Fibroblast of lung (primary cell): ENCODE measurements at places on chromosomes 5 and 9. TPM values are rescaled to one million over a fixed set of nuclear protein-coding genes. Genes with fewer than 3 reads are reported as not detected.

DNA sequence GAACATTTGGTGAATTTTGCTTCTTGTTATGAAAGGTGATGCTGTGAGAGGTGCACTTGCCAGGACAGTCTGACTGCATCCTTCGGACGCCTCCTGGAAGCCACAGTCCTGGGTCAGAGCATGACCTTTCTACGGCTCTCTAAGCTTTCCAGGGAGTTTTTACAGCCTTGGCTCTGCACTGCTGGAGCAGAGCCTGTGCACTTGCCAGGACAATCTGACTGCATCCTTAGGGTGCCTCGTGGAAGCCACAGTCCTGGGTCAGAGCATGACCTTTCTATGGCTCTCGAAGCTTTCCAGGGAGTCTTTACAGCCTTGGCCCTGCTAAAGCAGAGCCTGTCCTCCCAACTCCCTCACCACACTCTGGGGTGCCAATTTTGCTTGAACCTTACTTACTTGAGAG is 49.6 kb downstream of the CCDC180 start:
- DNase-seq = no peak

DNA sequence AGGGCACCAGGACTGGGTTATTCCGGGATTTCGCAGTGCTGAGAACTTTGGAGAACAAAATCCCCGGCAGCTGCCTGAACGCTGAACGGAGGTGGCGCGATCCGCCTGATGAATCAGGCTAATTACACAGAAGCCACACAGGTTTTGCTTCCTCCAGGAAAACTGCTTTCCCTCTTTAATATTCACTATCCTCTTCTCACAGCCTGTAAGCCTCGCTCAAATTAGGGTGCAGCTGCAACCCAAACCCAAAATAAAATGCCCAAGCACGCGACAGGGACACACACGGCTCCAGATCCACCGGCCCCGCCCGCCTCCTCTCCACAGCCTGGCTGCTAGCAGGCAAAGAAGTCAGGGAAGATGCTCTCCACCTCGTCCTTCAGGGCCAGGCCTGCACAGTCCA is 6.0 kb downstream of the SOHLH1 start:
- no peak for DNase-seq

DNA sequence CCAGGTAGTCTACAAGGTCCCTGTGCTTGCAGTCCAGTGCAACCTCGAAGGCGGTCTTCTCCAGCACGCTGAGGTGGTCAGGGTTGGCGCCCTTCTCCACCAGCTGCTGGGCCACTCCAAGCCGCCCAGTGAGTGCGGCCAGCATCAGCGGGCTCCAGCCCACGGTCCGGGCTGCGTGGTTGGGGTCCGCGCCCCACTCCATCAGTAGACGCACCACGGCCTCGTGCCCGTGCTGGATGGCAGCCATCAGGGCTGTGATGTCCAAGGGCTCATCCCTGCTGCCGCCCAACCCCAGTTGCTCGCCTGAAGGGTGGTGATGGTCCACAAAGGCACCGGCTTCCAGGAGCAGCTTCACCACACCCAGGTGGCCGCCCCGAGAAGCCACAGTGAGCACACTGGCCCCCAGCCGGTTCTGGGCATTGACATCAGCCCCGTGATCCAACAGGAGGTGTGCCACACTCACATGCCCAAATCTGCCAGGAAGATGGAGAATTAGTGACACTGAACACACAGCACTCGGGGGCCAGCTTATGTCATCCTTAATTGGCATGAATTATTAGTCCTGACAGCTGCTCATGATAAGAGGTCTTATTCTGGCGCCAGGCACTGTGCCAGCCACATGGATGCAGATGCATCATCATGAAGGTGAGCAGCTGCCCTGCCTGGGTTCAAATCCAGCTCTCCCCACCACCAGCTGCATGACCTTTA is 6.1 kb downstream of the ANKS6 start:
- DNase-seq = no peak

GRCh38 chr9:115551396-115551795 is 433.4 kb upstream of the TNC start:
- peak; percentile 5 for DNase-seq

GRCh38 chr5:85293145-85293785 is 908.6 kb upstream of the EDIL3 start:
- DNase-seq = peak; percentile 21

DNA sequence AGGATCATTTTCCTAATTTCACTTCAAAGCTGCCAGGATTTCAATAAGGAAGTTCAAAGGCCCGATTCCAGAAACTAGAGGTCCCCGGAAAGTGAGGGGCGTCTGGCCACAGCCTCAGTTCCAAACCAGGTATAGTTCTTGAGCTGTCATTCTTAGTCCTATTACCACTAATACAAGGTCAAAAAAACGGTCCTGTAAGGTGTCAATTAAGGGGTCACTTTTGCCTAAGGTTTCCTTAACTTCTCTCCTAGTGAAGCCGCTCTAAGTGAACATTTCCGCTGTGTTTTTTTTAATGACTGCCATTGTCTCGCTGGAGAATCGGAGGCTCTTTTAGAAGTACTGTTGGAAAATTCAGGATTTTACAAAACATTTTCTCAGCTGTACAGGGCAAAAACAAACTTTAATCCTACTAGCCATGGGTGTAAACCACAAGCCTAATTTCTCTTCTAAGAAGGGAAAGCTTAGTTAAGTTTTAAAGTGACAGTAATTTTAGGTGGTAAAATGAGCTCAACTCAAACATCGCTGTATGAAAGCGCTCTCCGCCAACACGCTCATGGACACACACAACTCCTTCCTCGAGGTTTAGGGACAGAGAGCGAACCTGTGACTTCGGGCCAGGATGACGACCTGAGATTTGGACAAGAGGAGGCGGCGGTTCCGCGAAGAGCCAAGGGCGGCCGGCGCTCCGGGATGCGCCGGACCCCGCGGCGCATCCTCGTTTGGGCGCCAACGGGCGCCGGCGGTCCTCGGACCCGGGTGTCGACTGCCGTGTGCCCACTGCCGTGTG is 76.7 kb upstream of the IFNE start:
- DNase-seq = peak; percentile 52

DNA sequence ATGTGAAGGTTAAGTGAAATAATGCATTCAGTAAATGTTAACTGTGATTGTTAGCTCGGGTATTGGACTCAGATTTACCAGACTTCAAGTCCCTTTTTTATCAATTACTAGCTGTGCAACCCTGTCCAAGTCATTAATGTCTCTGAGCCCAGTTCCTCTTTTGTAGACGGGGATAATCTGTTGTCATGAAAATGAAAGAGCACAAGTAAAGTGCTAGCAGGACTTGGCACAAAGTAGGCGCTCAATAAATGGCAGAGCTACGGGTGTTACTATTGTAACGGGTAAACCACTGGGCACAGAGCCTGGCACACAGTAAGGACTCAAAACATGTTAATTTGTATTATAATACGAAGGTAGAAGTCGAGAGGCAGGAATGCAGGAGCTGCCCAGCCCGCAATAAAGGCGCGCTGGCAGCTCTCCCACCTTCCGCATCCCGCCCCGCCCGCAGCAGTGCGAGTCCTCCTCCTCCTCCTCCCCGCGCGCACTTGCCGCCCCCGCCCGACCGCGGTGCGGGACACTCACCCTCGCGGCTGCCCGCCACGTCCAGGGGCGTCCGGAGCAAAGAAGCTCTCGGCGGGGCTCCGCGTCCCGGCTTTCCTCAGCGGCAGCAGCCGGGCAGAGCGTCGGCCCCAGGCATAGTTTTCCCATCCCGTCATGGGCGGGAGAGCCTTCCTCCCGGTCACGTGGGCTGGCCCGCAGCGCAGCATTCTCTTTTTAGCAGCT is at the start of gene C1QTNF2:
Gene C1QTNF2, minus strand, starts transcription at position 637 of the 723 bp plus-strand sequence. CDS start 15,615 bp downstream, outside the sequence.
- DNase-seq = peak; percentile 78

- DNase-seq = no peak
Measured at GRCh38 chr9:126534431-126535186, 79.1 kb upstream of the LMX1B start.

DNA sequence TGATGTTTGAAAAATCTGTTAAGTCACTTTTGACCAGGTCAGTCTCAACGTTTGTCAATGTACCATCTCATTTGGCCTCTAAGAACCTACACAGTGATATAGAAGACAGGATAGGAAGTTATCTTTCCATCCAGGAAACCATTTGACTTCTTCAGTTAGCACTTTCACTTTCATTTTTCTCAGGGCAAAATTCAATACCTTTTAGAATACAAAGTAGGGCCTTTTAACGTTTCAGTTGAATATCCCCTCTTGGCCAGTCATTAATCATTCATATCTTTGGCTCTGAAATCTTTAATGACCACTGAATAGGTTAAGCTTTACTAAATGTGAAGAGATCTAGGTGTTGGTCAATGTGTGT is 101.1 kb upstream of the GNAQ start:
- DNase-seq = no peak

The GDF9 gene
- under 0.01 and 0.17 TPM in 2 replicates for total RNA-seq

The ENC1 gene
- total RNA-seq = 15.4 and 21.8 TPM in 2 replicates

DNA sequence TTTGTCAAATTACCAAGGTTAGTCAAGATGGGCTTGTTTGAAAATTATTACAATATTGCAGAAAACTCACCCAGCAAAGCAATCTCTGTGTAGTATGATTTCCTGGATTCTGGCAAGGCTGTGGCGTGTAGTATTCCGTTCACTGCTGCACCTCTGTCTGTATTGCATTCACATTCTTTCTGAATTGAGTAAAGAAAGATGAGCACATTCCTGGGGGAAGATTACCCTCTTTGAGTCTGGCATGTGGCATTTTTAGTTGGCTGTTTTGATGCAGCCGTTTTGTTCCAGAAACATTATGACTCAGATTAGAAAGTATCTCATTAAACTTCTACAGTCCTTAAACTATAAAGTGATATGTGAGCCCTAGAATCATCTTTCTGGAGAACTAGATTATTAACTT is 197.7 kb downstream of the TENT4A start:
- DNase-seq = no peak

- no peak for DNase-seq
Measured at GRCh38 chr9:8980496-8981013, 1181.0 kb upstream of the DMAC1 start.

GRCh38 chr5:20157089-20157488 is 169.1 kb upstream of the CDH18 start:
- peak; percentile 26 for DNase-seq

- DNase-seq = peak; percentile 34
Measured at GRCh38 chr5:66814146-66814991, 218.2 kb downstream of the MAST4 start.

DNA sequence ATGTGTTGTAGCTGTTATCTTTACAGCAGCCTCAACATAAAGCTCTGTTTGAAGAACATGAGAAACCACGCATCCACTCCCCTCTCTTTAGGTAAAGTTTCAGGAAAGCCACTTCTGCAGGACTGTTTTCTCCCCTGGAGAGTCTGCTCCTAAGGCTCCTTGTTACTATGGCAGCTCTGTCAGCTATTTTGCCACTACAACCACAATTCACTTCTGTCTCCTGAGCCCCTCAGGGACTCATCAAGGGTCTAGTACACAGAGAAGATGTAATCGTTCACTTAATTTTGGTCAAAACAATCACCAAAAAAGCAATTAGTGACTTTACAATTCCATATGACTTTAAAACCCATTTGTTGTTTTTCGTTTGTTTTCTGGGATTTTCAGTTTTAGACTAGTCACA is 157.7 kb downstream of the FBN2 start:
- no peak for DNase-seq

DNA sequence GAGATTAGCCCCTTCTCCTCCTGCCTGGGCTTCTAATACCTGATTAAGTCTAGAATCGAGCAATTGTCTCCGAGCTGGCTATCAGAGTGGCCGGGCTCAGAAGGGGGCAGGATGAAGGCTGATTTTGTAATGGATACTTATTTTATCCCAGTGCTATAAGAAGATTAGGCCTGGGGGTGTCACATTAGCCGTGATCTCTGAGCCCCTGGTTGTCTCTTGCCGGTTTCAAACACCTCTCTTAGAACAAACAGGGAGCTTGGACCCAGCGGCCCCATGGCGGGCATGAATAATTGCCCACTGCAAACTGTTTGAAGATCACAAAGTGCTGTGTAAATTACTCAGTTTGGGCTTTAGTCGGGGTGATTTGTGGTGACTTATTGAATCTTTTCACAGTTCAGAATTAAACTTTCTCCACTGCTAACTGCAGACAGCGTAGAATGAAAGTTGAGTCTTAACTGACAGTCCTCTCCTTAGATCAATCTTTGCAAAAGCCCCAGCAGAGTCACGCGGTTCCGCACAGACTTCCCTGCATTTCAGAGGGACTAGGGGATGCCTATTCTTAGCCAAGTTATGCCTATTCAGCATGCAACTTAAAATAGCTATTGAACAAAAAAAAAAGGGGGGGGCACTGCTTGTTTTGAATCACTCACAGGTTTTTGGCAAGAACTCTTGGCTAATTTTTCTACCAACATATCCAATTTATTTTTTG is 200.6 kb upstream of the IRX1 start:
- DNase-seq = no peak

The DOCK2 gene
- total RNA-seq = 3.6 and 8.9 TPM in 2 replicates

GRCh38 chr9:75539523-75539922 is 350.9 kb upstream of the PCSK5 start:
- DNase-seq = peak; percentile 25

DNA sequence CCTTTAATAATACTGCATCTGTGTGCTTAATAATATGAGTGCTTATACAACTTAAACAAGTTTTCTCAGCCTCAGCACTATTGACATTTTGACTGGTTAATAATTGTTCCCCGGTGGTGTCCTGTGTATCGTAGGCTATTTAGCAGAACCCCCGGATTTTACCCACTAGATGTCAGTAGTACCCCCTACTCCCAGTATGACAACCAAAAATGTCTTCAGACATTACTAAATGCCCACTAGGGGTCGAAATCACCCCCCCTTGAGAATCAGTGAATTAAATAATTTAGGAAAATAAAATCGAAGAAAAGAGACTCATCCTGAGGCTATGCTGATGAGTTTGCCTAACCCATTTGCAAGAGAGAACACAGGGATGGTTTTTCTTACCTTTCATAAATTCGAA is 166.3 kb downstream of the ATP10B start:
- no peak for DNase-seq

DNA sequence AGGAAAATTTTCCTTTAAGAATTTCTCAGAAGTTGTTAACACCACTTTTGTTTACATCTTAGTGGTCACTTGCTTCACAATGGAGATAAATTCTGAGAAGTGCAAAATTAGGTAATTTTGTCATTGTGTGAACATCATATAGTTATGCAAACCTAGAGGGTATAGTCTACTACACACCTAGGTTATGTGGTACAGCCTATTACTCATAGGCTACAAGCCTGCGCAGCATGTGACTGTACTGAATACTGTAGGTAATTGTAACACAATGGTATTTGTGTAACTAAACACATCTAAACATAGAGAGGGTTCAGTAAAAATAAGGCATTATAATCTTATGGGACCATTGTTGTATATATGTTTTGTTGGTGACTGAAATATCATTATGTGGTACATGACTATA is 388.7 kb upstream of the POU5F2 start:
- DNase-seq = no peak

The TMEM171 gene
- total RNA-seq = under 0.01 and 0.83 TPM in 2 replicates

GRCh38 chr9:98970532-98971041 is 26.9 kb downstream of the COL15A1 start:
- no peak for DNase-seq

DNA sequence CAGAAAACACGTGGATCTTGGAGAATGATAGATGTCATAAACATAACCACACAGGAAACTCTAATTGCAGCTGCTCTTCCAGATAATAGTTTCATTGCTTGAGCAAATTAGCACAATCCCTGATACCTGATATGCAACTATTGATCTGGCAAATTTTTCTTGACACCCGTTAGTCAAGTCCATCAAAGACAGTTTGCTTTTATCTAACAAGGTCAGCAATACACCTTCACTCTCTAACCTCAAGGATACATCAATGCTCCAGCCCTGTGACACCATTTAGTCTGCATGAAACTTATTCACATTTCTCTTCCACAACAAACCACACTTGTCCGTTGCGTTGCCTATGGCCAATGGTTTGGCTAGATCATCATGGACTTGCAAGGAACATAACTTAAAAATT is 16.6 kb downstream of the UGT3A1 start:
- DNase-seq = no peak

The C8G gene
- total RNA-seq = 1.2 TPM in 1 of 2 replicates, not detected in the other

The SPATA31E1 gene
- not detected in 2 replicates for total RNA-seq

- DNase-seq = no peak
Measured at GRCh38 chr5:154575546-154576428, 97.8 kb upstream of the HAND1 start.
